Stimulated activated CD4-positive, alpha-beta T cell treated with anti-CD3 and anti-CD28 coated beads, Interleukin-15, amount 100 ng/mL, for 1 hour (primary cell): ENCODE measurements at places on chromosomes 13 and 19.

GRCh38 chr13:46142776-46143175 is 37.9 kb upstream of the CPB2 start:
- DNase-seq = no peak

- DNase-seq = no peak
Observed at GRCh38 chr13:47955836-47956235, 45.2 kb downstream of the SUCLA2 start.

DNA sequence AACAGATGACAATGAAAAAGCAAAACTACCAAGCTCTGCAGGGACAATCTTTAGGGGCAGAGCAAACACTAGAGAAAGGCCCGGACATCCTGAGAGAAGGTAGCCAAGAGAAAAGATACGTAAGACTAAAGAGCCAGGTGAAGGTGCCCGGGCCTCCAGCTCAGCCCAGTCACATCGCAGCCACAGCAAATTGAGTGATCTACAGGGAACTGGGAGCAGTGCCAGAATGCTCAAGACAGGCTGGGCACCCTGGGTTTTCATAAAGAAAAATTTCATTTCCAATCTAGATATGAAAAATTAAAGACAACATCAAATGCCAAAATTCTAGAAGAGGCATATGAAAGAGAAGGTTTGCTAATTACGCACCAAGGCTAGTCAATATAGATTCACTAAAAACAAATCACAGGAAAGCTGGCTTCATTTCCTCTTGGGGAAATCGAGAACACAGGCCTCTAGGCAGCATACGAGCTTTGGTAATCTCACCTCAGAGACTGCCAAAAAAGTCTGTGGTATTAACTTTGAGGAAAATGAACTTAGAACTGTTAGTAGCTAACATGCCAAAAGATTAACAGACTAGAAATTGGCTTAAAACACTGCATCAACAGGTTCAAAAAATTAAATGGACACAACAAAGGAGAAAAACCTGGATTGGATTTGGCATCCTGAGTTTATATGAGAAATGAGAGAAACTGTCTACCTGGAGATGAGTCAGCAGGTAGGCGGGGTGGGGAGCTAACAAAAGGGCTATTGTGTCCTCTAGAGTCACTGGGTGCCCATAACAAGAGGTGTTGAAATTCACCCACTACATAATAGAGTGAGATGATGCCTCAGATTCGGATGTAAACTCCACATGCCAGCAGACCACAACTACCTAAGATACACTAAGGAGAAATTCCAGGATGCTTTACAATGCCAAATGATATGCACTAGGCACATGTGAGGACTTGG is 6.6 kb downstream of the ANKRD10 start:
- no peak for DNase-seq

- no peak for DNase-seq
Observed at GRCh38 chr19:29687244-29687896, 22.1 kb downstream of the PLEKHF1 start.

- DNase-seq = no peak
Observed at GRCh38 chr13:29771247-29771646, 79.2 kb downstream of the UBL3 start.

DNA sequence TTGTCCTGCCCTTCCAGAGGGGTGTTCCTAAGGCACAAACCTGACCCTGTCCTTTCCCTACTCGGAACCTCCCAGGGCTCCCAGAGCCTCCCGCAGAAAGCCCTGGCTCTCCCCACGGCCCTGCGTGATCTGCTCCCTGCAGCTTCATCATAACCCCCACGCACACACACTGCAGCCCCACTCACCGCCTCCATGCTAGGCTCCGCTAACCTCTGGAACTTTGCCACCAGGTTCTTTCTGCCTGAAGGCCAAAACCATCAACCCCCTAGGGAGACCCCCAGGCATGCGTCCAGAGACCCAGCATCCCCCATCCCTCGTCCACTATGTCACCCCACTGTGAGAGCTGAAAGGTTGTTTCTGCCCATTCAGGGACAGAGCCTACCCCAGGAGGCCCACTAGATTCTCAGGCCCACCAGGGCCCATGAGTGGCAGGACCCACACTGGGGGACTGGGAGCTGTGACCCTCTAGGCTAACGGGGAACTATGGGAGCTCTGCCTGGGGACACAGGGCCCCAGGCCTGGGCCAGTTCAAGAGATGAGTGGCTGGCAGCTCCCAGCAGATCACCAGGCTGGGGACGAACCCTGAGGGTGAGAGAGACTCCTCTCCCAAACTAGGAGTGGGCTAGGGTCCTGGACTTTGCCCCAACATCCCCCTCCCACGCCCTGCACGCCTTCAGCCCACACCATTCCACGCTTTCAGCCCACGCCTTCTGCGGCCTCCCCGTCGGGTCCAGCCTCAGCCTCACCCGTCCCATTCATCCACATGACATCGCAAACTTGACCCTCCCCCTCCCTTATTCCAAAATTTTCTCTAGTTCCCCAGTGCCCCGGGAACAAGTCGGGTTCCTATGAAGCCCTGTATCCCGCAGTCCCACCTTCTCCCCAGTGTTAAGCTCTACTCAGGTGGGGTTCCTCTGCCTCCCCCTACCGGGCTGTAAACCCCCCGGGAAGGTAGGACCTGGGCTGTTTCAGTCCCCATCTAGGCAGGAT is 33.2 kb upstream of the PNMA8B start:
- DNase-seq = no peak

DNA sequence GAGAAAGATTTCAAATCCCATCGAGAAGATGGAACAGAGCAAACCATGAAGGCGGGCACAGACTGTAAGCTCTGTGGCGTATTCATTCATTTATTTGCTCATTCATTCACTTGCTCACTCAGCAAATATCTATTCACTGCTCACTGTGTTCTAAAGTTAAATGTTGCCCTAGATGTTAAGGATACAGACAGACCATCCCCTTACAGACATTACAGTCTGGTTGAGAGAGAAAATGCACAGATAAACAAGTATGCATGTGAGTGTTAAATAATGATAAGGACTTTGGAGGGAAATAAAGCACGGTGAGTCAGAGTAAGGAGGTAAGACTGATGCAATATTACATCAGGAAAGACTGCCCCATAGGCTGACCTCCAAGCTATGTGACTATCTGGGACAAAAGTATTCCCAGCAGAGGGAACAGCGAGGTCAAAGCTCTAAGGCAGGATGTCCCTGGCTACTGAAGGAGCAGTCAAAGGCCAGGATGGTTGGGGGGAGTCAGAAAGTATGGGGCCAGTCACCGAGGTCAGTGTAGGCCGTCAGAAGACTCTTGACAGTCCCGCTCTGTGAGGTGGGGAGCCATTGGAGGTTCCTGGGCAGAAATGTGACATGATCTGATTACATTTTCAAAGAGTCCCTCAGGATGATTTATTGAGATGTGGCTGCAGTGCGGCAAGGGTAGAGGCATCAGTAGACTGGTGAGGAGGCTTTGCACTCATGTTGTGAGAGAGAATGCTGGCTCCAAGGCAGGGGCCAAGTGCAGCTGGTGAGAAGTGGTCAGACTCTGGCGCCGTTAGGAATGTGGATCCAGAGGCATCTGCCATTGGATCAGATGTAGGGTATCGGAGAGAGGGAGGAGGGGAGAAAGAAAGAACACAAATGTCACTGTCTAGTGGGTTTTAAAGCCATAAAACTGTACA is 37.9 kb downstream of the MBNL2 start:
- no peak for DNase-seq

GRCh38 chr13:75530549-75530961 is 7.1 kb downstream of the COMMD6 start:
- no peak for DNase-seq
